ENCODE measurements at places on chromosomes 3 and 15.

GRCh38 chr3:99958222-99958912, 140.7 kb downstream of the CMSS1 start:
- no peak for DNase-seq

DNA sequence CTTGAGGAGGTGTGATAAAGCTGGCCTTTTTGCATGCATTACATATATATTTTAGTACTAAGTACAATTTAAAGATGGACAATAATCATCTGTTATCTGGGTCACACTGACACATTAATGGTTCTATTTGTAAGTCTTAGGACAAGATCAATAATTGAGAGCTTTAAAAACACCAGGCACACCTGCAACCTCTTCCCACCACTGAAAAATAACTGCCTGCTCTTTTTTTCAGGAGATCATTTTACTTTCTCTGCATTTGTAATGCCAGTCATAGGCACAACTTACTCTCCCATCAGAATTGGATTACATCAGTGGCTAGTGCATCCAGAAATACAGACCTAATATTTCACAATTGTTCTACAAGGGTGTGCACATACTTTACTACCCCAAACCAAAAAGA, 149.8 kb downstream of the MECOM start:
- DNase-seq, result no peak

- DNase-seq, result no peak
Measured at GRCh38 chr3:149271669-149272068, 50.0 kb upstream of the CP start.

- no peak for DNase-seq
Measured at GRCh38 chr15:92112711-92113110, 259.2 kb downstream of the SLCO3A1 start.

- no peak for DNase-seq
Measured at GRCh38 chr3:140399871-140400270, 278.0 kb upstream of the TRIM42 start.

GRCh38 chr3:134601539-134602439, 49.0 kb downstream of the KY start:
- DNase-seq, result no peak

DNA sequence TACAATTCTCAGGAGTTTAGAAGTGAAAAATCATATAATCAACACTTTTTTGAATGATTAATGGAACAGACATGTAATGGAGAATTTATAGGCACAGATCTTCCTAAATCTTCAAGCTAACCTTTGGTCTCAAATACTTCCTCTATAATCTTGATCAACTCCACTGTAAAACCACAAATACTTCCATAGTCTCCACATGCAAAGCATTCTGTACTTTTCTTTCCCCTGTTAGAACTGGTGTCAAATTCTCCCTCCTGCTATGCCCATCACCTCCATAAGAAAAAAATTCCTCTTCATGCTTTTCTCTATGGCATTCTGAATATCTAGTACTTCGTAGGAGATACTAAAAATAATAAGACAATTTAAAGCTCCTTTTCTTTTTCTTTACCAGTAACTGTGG, 214.3 kb downstream of the ADAMTS9 start:
- DNase-seq, result no peak

GRCh38 chr3:127103080-127103479, 89.9 kb upstream of the PRR23E start:
- no peak for DNase-seq

DNA sequence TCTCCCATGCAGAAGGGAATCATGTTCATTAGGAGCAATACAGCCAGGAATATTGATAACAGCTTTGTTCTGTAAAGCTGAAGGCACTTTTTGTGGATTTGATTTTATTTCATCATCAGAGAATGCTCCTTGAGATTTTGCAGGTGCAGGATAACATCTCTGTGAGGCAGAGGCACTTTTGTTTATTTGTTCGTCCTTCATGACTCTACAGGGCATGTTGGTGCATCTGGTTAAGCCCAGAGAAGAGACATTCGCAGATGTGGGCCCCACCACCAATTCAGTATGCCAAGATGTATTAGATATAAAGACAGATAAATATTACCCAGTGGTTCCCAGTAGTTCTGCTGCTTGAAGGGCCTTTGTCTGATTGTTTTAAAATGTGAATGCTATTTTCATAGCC, 368.1 kb upstream of the SEMA6D start:
- no peak for DNase-seq

DNA sequence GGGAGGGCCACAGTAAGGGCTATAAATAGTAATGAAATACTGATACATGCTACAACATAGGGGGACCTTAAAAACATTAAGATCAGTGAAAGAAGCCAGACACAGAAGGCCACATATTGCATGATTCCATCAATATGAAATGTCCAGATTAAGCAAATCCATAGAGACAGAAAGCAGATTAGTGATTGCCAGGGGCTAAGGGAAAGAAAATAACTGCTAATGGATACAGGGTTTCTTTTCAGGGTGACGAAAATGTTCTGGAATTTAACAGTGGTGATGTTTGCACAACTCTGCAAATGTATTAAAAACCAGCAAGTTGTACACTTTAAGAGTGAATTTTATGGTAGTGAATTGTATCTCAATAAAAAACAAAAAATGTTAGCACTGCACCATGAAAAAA, 37.0 kb downstream of the PIK3R4 start:
- DNase-seq, result no peak

DNA sequence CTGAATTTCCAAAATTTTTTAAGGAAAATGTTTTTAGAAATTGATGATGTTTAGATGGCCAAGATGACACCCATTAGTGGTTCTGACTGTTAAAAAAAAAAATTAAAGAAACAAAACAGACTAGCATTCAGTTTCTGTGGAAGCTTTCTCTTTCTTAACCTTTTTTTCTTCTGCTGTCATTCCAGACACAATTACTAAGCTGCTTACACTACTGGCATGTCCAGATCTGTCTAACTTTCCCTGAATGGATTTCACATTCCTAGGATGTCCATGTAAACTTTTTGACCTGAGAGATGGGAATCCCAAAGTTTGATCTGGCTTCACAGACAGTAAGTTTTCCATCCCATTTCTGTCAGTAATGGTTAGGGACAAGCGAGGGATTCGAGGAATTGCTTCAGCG, 10.3 kb upstream of the MTMR10 start:
- no peak for DNase-seq

DNA sequence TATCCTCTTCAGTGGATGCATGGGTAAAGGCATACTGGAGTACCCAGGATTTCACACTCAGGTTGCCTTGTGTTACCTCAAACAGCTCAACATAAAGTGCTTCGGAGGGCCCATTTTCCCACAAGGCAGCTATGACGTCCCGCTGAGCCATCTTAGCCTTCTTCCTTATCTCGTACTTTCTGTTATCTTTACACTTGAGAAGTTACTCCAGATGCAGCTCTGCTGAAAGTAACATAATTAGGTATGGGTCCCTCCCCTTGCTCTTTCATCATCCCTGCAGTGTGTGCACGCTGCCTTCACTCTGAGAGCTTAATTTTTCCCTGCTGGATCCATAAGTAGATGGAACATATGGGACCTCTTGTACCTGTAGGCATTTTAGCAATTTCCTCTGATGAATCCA, 410.3 kb downstream of the AGBL1 start:
- DNase-seq, result no peak

DNA sequence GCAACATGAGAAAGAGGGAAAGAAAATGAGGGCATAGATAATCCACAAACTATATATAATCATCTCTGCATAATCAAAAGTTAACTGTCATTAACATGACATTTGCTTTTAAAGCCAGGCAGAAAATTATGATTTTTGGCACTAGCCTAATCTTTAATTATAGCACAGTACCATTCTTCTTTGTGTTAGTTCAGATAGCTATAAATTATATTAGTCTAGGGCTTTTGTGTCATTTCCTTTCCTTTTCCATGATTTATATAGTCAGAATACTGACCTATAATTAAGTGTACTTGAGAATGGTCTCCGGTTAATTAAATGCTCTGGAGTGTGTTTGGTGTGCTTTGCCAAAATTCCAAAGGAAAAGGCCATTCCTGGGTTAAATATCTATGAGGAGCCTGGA, 441.9 kb upstream of the THRB start:
- no peak for DNase-seq

GRCh38 chr3:14448756-14449727, 46.6 kb downstream of the SLC6A6 start:
- no peak for DNase-seq

- no peak for DNase-seq
Measured at GRCh38 chr3:69881051-69881450, 118.5 kb upstream of the SAMMSON start.

Measured in A673 (cell line).